Fibroblast of mammary gland (primary cell): ENCODE measurements at places on chromosomes 3 and 15.

GRCh38 chr3:29949131-29949530 is 657.3 kb upstream of the TGFBR2 start:
- peak; percentile 10 for DNase-seq

DNA sequence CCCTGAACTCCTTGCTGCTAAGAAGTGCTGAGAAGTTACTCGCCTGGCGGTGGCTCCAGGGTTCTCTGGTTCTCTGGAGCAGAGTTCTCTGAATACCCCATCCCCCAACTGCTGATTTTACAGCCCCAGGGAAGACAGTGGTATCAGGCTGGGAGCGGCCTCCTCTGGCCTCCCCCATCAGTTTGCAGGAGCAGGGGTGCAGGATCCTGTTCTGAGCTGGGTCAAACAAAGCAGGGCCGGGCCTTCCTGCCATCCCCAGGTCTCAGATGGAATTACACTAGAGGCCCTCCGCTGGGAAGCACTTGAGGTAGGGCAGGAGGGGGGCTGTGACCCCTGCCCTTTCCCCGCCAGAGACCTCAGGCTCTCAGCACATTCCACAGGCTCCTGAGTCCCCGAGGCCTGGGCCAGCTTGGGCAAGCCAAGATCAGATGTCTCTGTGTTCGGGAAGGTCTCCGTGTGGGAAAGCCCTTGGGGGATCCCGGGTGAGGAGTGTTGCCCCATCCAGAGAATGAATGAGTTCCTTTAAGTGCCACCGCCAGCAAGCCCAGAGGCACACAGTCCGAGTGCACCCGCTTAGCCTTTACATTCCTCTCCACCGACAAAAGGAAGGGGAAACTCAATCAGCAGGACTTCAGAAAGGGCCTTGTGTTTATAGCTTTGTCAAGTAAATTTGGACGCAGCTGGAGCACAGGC is 149.9 kb downstream of the LRRK1 start:
- no peak for DNase-seq

DNA sequence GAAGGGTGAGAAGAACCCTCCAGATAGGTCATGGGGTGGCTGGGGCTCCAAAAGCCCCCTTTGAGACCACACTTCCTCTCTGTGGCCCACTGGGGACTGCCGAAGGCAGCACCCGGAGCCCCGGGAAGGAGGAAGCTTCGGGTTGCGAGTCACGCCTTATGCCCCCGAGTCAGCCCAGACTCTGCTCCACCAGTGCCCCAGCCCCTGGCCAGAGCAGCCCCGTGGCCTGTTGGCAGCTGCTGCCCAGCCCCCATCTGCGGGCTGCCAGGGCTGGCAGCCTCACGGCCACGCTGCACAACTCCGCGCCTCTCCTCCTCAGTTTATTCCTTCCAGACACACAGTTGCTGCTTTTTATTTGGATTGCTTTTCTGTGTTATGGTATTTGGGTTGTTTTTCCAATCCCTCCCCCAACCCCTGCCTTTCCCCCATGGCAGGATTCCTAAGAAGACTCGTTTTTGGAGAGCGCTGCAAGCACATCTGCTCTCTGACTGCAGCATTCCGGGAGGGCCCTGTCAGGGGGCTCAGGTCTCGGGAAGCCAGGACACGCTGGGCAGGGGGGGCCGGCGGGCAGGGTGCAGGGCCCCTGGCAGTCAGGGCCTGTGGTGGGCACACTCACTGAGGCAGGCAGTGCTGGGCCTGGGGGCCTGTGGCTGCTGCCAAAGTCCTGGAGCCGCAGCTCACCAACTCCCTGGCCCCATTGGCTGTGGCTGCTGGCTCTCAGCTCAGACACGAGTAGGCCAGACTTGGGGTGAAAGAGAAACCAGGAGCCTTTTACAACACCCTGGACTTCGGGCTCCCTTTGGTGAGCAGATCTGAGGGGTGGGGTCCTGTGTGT is 20.2 kb downstream of the MAGEF1 start:
- DNase-seq = no peak

- DNase-seq = peak; percentile 92
Measured at GRCh38 chr3:138389841-138390581, 41.6 kb downstream of the MRAS start.

DNA sequence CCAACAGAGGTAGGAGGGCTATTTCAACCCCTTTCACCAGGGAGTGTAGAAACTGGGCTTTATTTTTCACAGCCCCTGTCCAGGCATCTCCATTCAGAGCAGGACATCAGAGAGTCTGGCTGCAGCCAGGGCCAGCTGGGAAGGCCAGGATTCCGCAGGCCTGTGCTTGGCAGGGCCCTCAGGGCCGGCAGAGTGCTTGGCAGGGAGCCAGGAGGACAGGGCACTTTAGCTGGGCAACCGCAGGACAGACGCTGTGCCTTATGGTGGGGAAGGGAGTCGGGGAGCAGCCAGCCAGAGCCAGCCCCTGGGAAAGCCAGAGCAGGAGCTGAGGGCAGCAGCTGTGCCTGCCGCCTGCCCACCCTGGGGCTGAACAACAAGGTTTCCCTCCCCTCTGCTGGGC is 34.5 kb upstream of the IQCF6 start:
- no peak for DNase-seq

DNA sequence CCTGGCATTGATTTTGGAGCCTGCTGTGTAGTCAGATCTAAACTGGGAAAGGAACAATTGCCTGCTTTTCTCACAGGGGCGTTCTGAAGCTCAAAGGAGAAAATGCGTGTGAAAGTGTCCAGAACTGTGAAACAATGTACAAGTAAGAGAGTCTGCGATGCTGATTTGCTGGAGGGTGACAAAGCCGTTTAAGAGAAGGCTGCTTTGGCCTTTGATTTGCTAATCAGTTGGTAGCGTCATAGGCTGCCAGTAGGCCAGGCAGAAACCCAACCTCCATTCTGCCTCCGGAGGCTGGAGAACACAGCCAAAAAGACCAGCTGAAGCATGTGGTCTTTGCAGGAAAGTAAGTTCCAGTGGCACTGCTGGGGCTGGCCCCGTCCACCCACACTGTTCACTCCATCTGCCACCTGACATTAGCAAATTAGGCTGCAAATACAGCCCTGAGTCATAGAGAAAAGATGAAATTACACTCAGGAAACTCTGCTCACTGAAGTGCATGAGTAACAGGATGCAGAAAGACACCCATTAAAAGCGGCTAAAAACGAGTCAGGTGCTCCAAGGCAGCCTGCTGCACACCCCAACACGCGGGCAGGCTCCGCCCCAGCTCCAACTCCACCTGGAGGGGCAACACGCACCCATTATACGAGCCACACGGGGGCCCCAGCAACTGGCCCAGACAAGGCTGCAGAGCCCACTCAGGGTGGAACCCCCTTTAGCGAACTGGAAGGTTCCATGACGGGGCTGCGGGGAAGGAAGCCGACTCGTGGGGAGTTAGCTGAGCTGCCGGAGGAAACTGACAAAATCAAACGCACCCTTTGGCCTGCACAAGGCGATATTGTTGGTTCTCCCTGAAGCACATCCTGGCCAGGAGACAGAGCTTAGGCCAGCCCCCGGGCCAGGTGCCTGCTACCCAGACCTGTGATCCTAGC is 31.6 kb downstream of the ZDHHC19 start:
- peak; percentile 70 for DNase-seq

DNA sequence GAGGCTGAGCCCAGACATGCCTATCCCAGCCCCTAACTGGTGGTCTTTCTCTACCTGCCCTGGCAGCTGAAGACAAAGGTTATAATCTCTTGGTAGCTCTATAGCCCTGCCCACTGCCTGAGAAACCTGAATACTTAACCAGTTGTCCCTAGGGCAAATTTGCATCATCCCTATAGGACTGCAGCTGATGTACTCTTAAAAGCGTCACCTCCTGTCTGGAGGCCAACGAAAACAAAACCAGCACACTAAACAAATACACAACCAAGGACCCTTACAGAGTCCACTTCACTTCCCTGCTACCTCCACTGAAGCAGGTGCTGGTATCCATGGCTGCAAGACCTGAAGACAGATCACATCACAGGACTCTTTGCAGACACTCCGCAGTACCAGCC is 98.0 kb downstream of the KCNAB1 start:
- DNase-seq = peak; percentile 69

GRCh38 chr3:138513090-138513843 is 78.9 kb downstream of the ESYT3 start:
- no peak for DNase-seq

DNA sequence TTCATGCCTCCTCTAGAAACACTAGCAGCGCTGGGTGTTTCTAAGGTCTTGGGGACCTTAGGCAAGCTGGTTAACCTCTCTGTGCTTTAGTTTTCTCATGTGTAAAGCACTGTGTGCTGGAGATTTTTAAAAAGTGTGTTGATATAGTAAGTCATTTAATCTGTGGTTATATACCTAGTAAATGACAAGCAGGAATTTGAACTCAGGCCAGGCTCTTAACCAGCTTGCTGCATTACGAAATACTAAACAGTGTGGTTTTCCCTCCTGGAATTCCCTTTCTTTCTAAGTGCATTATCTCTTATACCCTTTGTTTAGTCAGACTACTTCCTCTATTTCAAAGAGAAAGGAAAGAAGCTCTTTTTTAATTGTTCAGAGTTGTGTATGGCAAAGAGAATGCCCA is 26.5 kb downstream of the NEO1 start:
- DNase-seq = peak; percentile 86

DNA sequence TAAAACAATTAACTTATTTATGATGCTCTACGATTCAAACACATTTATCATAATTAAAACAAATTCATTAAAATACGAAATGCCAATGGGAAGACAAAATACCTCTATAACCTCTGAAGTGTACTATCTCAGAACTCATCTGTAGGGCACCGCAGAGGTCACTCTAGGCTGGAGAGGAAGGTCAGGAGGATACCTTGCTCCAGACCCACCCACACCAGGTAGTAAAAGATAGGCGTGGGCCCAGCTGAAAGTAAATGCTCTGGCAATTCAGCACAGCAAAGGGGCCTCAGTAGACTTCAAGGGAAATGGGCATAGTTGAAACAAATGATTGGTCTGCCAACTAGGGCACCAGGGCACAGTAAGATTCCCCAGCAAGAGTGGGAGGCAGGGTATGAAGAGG is 26.0 kb upstream of the SPPL2A start:
- DNase-seq = no peak

DNA sequence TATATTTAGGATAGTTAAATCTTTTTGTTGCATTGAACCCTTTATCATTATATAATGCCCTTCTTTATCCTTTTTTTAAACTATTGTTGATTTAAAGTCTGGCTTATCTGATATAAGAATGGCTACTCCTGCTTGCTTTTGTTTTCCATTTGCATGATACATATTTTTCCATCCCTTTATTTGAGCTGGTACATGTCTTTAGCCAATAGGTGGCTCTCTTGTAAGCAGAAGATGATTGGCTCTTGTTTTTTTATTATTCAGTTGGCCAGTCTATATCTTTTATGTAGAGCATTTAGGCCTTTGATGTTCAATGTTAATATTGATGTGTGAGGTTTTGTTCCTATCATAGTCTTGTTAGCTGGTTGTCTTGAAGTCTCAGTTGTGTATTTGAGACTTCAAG is 99.5 kb upstream of the MCTP2 start:
- DNase-seq = peak; percentile 12

- DNase-seq = no peak
Measured at GRCh38 chr15:36506733-36507356, 72.6 kb upstream of the CDIN1 start.

GRCh38 chr3:43534675-43535074 is 87.1 kb downstream of the ANO10 start:
- no peak for DNase-seq

- peak; percentile 14 for DNase-seq
Measured at GRCh38 chr3:42590989-42591756, 513 bp downstream of the SS18L2 start.

GRCh38 chr15:29596266-29596665 is 226.0 kb downstream of the TJP1 start:
- no peak for DNase-seq

DNA sequence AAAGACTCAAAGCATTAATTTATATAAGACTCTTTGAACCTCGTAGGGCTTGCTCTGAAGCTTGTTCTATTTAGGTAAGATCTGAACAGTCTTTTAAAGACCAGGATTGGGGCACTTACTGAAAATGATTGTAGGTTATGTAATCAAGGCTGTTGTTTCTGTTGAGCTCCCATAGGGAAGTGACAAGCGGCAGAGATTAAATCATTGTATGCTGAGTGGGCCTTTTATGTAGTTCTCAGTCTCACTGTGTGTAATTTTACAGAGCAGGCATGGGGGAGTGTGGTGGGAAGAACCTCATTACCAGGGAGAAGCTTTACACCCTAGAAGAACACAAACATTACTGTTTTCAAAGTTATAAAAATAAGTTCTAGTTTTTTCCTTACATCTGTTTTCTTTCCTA is 160.0 kb upstream of the SNTN start:
- DNase-seq = no peak
